ENCODE measurements at places on chromosomes 12 and 14. TPM values are rescaled to one million over a fixed set of nuclear protein-coding genes. Genes with fewer than 3 reads are reported as not detected.

Gene STAC3
- total RNA-seq: 0.96 TPM

DNA sequence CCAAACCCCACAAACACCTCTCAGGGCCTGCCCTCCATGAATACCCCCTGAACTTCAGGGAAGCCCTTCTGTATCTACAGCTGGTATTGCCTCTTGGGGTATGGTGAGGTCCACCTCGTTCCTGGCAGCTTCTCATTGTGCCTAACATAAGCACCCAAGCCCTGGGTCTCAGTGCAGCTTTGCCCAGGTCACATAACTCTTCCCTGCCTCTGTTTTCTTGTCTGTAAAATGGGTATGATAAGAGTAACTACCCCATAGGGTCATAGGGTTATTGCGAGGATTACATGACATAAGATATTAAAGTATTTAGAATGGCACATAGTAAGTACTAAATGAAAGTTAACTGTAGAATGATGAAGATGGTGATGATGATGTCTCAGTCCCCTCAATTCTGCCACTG, 190.0 kb upstream of the PWP1 start:
- H3K4me3 ChIP-seq: no peak overlapping the region
- H3K27ac ChIP-seq: no peak overlapping the region
- DNase-seq: no peak
- H3K4me1 ChIP-seq: peaks cover 16% of the 10 kb centered on the region
- H3K36me3 ChIP-seq: no peaks in the 10 kb centered on the region
- no peaks in the 10 kb centered on the region for H3K27me3 ChIP-seq

- no peaks in the 10 kb centered on the region for H3K36me3 ChIP-seq
- H3K27me3 ChIP-seq: no peaks in the 10 kb centered on the region
- DNase-seq: no peak
- no peak overlapping the region for H3K27ac ChIP-seq
- no peak overlapping the region for H3K4me3 ChIP-seq
- H3K4me1 ChIP-seq: no peaks in the 10 kb centered on the region
Observed at GRCh38 chr12:66065150-66065549, 65.4 kb downstream of the LLPH start.

- no peaks in the 10 kb centered on the region for H3K4me1 ChIP-seq
- H3K4me3 ChIP-seq: no peak overlapping the region
- no peaks in the 10 kb centered on the region for H3K36me3 ChIP-seq
Observed at GRCh38 chr12:127035011-127035879, 1231.7 kb upstream of the TMEM132C start.

- H3K27ac ChIP-seq: no peak overlapping the region
- H3K27me3 ChIP-seq: no peaks in the 10 kb centered on the region
- DNase-seq: no peak
- H3K4me3 ChIP-seq: no peak overlapping the region
- peaks cover 4% of the 10 kb centered on the region for H3K4me1 ChIP-seq
Observed at GRCh38 chr14:95486875-95487668, 29.4 kb downstream of the SYNE3 start.

Measured in CD8-positive, alpha-beta memory T cell (primary cell).